T47D (cell line): ENCODE measurements at places on chromosomes 1 and 21.

DNA sequence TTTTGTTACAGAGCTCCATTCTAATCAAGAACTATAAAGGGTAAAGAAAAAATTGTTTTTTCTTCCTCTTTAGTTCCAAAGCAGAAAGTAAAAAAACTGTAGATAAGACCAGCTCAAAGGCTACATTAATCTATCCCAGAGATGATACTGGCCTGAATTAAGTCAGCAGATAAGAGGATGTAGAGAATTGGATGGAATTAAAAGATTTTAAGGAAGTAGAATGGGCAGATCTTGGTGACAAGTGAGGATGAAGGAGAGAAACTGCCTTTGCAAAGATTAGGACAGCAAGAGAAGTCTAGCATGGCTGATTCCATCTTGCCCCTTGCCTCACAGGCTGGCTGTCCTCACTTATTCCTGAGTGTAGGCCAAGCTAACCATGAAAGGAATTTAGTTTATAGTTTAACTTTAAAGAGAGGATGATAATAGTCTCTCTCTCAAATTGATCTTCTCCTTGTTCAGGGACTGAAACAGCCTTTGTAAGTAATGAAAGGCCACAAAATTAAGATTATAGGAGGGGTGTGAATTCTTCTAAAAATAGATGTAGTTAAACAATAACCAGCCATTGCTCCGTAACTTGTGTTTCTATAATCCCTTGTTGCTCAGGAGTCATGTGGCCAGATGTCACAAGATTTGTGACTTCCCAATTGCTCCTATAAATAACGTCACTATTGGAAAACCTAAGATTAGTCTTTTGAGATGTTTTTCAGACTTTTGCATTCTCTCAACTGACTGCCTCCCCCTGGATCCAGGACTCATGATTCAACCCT, 265.0 kb upstream of the USP24 start:
- no peak for DNase-seq

DNA sequence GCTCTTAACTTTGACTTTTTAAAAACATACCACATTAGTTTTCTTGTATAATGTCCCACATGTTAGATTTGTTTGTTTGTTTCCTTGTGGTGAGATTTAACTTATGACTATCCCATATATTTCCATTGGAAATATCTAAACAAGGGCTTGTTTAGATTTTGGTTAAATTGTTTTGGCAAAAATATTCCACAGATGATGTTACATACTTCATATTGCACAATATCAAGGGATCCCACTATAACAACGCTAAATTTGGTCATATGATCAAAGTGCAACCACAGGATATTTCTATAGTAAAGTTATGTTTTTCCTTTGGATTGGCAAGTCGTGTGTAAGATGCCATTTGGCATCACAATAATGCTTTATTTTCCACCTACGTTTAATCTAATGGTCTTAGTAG, 396.7 kb downstream of the TGFB2 start:
- no peak for DNase-seq

DNA sequence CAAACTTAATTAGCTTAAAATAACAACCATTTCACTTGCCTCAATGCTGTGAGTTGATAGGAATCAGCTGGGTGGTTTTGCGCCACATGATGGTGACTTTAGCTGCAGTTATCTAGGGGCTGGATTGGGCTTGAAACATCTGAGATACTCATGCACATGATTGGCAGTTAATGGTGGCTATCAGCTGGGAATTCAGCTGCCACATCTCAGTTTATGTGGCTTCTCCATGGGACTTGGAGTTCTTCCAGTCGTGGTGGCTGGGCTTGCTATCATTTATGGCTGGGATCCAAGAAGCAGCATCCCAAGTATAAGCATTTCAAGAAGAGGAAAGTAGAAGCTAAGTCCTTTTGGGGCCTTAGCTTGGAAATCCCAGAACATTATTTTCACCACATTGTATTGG, 36.4 kb downstream of the PDC start:
- no peak for DNase-seq

GRCh38 chr21:29389136-29389535, 90.4 kb downstream of the BACH1 start:
- no peak for DNase-seq

DNA sequence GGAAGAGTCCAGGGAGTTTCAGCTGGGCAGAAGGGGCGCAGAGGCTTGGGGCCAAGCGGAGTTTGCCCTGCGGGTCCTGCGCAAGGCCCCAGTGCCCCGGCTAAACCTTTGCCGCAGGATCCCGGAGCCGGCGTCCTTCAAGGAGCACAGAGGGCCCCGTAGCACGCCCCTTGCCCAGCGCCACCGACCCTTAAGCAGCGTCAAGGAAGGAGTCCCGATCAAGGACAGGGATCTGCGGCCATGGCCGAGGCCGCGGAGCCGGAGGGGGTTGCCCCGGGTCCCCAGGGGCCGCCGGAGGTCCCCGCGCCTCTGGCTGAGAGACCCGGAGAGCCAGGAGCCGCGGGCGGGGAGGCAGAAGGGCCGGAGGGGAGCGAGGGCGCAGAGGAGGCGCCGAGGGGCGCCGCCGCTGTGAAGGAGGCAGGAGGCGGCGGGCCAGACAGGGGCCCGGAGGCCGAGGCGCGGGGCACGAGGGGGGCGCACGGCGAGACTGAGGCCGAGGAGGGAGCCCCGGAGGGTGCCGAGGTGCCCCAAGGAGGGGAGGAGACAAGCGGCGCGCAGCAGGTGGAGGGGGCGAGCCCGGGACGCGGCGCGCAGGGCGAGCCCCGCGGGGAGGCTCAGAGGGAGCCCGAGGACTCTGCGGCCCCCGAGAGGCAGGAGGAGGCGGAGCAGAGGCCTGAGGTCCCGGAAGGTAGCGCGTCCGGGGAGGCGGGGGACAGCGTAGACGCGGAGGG, 520 bp downstream of the CLIC6 start:
- DNase-seq, result peak; percentile 46

- DNase-seq, result no peak
Observed at GRCh38 chr1:39925721-39926342, 24.1 kb upstream of the MYCL start.

DNA sequence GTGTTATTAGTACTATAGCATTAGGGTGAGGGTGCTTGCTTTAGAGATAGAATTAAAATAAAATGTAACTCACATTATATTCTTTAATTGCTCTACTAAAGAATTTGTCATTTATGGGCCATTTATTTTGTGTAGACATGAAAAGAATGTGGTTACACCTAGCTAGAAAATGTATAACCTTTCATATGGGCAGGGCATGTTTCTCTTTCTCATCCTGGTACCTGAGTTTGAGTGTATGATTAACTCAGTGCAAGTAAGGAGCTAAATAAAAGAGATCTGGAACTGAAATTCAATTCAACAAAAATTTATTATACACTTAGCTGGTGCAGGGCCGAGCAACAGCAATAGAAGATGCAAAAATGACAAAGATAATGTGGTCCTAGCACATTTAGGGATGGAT, 47.4 kb downstream of the MAP3K7CL start:
- no peak for DNase-seq
